ENCODE measurements at places on chromosomes 11 and 22.

DNA sequence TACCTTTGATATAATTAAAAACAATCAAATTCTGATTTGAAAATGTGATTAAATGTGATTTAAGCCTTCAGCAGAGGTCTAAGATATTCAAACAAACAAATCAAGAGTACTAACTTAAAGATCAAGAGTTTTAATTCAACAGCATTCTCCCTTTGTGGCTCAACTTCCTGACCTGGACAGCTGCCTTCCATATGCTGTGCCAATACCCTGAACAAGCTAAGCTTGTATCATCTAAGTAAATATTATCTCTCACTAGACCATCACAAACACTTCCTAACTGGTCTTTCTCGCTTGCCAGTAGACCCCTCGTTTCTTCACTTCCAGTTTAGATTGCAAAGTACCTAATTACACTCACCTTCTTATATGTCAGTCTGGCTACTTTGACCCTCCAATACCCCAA lies 35.9 kb upstream of the P4HA3 start:
- DNase-seq = no peak

GRCh38 chr22:48919187-48919590 lies 908.5 kb downstream of the BRD1 start:
- no peak for DNase-seq

DNA sequence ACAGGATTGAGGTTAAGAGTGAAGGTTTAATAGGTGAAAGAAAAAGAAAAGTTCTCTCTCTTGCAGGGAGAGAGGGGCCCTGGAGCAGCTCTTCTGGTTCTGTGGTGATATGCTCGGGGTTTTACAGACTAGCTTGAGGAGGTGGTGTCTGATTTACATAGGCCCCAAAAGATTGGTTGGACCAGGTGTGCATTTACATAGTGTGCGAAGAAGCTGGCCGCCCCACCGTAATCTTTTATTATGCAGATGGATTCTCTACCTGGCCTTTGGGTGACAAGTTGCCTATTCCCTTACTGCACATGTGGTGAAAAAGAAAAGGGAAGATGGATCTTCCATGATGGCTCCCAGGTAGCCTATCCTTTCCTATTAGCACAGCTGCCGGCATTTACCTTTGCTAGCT lies 219.9 kb upstream of the GRIA4 start:
- DNase-seq = no peak

DNA sequence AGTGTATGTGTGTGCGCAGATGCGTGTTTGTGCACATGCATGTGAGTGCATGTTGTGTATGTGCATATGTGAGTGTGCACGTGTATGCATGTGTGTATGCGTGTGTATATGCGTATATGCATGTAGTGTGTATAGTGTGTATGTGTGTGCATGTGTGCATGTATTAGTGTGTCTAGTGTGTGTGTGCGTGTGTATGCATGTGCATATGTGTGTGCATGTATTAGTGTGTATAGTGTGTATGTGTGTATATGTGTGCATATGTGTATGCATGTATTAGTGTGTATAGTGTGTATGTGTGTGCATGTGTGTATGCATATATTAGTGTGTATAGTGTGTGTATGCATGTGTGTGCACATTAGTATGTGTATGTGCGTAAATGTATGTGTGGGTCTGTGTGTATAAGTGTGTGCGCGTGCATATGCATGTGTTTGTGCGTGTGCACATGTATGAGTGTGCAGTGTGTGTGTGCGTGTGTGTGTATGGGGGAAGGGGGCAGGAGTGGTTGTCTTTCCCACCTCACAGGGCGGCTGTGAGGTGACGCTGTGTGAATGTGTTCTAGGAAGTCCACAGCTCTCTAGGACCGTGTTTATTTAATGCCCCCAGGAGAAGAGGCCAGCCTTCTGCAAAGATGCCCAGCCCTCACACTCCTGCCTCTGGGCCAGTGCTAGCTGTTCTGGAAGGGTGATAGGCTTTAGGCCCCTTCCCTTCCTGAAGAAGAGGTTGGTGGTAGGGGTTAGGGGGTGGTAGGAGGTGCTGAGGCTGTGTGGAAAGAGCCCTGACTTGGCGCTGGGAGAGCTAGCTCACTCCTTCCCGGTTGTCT lies 114.6 kb downstream of the CEP164 start:
- DNase-seq = no peak

GRCh38 chr11:76839311-76839710 lies 21.4 kb upstream of the ACER3 start:
- no peak for DNase-seq

DNA sequence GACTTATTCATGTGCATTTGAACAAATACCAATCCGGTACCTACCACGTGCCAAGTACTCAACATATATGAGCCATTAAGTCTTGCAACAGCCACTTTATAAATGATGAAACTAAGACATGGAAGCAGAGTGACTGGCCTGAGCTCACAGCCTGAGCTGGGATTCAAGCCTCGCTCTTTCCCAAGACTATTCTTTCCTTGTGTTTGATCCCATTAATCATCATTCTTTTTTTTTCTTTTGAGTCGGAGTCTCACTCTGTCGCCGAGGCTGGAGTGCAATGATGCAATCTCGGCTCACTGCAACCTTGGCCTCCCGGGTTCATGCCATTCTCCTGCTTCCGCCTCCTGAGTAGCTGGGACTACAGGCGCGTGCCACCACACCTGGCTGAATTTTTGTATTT lies 119.3 kb downstream of the ABTB2 start:
- DNase-seq = no peak

- no peak for DNase-seq
These were observed 4.0 kb downstream of the CCDC90B start for GRCh38 chr11:83282084-83282716.

GRCh38 chr11:69870766-69871165 lies 51.5 kb upstream of the FGF3 start:
- no peak for DNase-seq

GRCh38 chr11:131195661-131196517 lies 174.5 kb upstream of the NTM start:
- DNase-seq = no peak

GRCh38 chr11:19963697-19964387 lies 196.4 kb downstream of the DBX1 start:
- peak; percentile 57 for DNase-seq

- no peak for DNase-seq
These were observed 123.5 kb upstream of the APOA1 start for GRCh38 chr11:116960930-116961329.

GRCh38 chr11:124470561-124471227 lies 25.2 kb upstream of the OR8B8 start:
- no peak for DNase-seq

DNA sequence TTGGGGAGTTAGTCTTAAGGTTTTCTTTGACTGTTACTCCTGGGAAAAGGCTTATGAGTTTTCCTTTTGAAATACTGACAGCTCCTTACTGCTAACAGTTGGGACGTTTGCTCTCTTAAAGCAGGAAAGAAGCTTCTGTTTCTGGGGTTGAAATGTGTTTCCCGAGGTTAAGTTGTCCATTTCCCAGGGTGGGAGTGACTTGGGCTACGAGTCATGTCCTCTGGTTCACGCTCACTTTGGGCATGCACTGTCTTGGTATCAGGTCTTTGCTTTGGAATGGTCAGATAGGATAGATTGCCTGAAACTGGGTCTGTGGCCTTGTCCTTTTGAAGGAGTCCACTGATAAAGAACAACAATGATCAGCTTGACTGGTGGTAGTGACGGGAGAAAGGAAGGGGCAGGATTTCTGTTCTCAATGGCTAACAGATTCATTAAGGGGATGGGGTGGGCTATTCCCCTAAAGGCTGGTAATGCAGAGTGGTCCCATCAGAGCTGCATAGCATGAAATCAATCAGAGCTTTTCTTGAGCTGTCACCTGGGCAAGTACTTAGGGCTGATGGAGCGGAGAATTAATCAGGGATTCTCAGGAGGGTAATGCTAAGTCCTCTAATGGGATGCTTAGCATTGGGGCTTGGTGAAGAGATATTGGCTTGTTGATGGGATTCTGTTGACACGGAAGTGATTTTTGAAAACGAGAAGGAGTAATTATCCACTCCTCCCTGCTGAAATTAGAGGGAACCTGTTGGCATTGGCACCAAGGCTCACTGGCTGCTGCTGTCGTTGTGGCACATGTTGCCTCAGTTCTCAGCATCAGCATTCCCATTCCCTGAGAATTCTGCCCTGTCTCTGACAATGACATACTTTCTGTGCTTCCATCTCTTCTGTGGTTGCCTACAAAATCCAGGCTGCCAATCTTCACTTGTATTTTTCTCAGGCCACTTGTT lies 81.6 kb downstream of the TEAD1 start:
- DNase-seq = no peak

- peak; percentile 57 for DNase-seq
These were observed 1.2 kb upstream of the TMEM45B start for GRCh38 chr11:129814244-129815014.

DNA sequence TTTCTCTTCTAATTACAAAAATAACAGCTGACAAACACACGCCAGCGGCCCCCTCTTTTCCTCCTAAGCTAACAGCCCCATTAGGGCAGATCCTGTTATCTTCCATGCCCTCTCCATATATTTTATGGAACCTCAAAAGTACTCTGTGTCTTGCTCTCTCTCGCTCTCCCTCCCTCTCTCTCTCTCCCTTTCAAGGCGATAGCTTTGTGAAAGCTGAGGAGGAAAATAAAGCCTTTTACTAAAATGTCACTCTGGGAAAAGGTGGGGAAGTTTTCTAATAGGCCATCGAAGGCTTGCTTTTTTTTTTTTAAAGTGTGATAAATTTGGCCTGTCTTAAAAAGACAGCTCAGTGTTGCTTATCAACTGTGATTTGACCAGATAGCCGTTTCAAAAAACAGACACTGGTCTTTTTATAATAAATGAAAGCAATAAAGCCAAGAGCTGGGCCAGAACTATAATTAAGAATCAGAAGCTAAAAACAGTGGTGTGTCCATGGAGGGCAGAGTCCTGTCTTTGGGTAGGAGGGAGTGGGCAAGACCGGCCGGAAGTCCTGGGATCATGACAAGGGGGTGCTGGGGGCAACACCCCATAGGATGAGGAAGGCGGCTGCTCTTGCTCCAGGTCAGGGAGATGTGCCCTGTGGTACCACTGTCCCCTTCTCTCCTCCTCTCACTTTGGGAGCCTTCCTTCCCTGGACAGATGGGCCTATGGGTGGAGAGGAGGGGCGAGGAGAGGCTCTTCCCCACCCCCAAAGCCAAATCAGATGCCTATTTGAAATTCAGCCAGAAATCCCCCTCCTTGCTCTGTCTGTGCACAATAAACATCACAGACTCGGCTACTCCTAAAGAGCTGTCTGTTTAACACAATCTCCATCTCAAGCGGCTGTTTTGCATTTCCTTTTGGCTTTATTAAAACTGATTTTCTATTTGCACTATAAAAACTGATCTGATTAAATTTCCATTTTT lies 267.2 kb downstream of the BUD13 start:
- DNase-seq = no peak

GRCh38 chr11:30116512-30116911 lies 99.7 kb upstream of the KCNA4 start:
- no peak for DNase-seq

GRCh38 chr11:120040151-120040840 lies 97.6 kb downstream of the TRIM29 start:
- DNase-seq = no peak

- DNase-seq = no peak
These were observed 14.0 kb downstream of the RPUSD4 start for GRCh38 chr11:126197277-126197939.

DNA sequence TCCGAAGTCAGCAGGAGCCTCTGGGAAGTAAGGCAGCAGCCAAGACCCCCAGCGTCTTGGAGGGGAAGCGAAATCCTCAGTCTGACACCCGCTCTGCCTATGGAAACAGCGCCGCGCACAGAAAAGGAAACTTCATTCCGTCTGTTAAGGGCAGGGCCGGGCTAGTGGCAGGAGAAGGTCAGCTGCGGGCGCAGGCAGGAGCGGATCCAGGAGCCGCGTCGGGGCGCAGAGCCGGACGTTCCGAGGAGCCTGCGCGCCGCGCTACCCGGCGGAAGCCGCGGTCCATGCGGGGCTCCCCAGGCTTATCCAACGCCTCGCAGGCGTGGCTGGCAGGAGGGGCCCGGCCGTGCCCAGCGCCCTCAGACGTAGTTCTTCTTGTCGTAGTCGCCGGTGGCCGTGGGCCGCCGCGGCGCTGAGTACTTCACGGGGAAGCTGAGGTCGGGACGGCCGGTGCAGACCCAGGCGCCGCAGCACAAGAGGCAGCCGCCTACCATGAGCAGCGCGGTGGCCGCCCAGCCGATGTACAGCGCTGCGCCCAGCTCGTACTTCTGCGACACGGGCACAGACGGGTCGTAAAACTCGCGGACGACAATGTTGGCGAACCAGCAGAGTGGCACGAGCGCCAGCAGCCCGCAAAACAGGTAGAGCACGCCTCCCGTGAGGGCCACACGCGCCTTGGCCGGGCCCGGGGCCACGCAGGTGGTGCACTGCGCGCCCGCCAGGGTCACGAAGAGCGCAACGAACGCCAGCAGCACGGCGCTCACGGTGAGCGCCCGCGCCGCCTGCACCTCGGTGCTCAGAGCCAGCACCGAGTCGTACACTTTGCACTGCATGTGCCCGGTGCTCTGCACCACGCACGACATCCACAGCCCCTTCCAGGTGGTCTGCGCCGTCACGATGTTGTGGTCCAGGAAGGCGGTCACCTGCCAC lies 705 bp downstream of the CLDN5 start:
- peak; percentile 32 for DNase-seq

DNA sequence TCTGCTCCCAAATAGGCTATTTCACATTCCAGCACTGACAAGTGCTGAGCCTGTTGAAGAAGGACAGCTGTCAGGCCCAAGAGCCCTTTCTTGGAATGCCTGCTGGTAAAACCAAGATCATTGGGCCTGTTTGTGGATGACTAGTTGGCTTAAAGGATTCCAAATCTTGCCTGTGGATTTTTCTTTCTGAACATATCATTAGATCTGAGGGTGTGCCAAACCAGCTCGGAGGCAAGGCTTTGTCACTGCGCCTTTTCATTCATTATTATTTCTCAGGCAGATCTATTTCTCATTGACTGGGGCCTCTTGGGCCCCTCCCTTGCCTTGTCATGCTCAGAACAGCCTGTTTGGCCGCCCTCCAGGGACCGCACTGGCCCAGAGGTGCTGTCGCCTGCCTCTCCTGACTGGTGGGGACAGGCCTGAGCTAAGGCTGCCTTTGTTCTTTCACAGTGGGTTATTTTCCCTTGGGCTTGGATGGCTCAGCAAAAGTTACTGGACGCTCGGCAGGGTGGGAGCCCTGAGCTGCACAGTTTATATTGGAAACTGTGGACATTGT lies 222.7 kb upstream of the SESN3 start:
- DNase-seq = no peak

DNA sequence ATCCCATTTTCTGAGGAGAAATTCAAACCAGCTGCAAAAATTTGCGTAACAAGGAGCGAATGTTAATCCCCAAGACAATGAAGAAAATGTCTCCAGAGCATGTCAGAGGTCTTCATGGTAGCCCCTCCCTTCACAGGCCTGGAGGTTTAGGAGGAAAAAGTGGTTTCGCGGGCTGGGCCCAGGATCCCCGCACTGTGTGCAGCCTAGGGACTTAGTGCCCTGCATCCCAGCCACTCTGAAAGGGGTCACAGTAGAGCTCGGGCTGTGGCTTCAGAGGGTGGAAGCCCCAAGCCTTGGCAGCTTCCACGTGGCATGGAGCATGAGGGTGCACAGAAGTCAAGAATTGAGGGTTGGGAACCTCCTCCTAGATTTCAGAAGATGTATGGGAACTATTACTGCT lies 87.4 kb downstream of the BRD1 start:
- no peak for DNase-seq

GRCh38 chr22:23844739-23845202 lies 6.0 kb upstream of the DERL3 start:
- DNase-seq = no peak

- DNase-seq = no peak
These were observed 3.5 kb downstream of the RAB3IL1 start for GRCh38 chr11:61913699-61914395.

GRCh38 chr11:104003491-104003890 lies 32.9 kb upstream of the DDI1 start:
- no peak for DNase-seq
